Upper lobe of left lung (tissue), 6 donors: ENCODE measurements at places on chromosomes 7 and 10. TPM values are rescaled to one million over a fixed set of nuclear protein-coding genes. Genes with fewer than 3 reads are reported as not detected.

Gene MTERF1
- total RNA-seq: 7.9 TPM

DNA sequence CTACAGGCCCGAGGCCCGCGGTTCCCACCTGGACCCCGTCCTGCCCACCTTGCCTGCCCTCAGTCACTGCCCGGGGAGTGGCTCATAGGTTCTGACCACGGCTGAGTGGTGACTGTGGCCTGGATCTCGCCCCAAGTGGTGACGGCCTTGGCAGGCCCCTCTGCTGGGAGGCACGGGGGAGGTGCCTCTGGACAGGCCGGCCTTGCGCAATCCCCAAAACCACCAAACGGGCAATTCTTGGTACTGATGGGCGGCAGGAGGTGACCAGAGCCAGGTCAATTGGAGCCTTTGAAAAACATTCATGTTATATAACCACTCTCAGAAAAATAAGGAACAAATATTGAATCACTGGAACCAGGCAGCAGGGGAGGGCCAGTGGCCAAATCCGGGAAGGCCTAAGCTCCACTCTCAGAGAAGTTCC, 83.4 kb downstream of the PRKAG2 start:
- no peaks in the 10 kb centered on the region for H3K36me3 ChIP-seq
- no peaks in the 10 kb centered on the region for H3K27me3 ChIP-seq
- peaks cover 60% of the 10 kb centered on the region for H3K4me1 ChIP-seq
- peak overlapping the region; percentile 78 for H3K27ac ChIP-seq
- no peak overlapping the region for H3K4me3 ChIP-seq

- H3K27me3 ChIP-seq: no peaks in the 10 kb centered on the region
- DNase-seq: no peak
- H3K4me3 ChIP-seq: no peak overlapping the region
These were observed 14.6 kb downstream of the SND1 start for GRCh38 chr7:127666602-127667001.

Gene HMX2
- not detected for total RNA-seq

GRCh38 chr10:88582806-88583583, at the start of gene RNLS:
RNLS (minus strand) TSS chr10:88583318.
- no peaks in the 10 kb centered on the region for H3K27me3 ChIP-seq
- H3K27ac ChIP-seq: peak within 1 kb of the TSS; percentile 88
- H3K4me1 ChIP-seq: no peaks in the 10 kb centered on the region

GRCh38 chr7:154532771-154533170, 470.2 kb downstream of the PAXIP1 start:
- no peak overlapping the region for H3K4me3 ChIP-seq
- no peaks in the 10 kb centered on the region for H3K27me3 ChIP-seq
- no peaks in the 10 kb centered on the region for H3K36me3 ChIP-seq
- no peaks in the 10 kb centered on the region for H3K4me1 ChIP-seq
- no peak for DNase-seq

Gene SFRP5
- total RNA-seq: 3.9 TPM

DNA sequence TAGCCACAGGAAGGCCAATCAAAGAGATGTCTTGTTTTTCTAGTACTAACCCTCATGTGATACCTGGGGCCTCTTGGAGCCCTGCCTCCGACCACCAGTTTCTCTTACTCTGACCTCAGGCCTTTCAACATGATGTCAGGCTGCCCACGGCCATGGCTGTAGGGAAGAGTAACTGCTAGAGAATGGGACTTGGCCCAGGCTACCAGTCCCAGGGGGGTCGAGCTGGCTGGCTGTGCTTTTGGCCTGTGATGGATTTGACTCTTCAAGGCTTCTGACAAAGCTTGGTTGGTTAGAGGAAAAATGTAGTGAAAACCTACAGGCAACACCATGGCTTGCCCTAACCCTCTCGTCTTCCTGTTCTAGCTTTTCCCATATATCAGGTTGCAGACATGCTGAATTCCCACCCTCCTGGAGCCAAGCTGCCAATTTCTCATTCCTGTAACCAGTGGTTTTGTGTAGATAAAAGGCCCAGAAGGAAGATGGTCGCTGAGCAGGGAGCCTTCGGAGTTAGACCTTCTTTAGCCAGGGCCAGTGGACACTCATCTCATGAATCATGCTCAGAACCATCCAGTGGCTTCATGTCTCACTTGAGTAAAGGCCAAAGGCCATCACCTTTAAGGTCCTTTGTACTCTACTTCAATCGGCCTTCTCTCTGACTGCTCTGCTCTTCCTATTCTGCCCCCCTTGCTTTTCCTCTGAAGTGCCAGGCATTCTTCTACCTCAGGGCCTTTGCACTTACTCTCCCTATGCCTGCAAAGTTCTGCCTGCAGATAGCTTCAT, 19.7 kb downstream of the SUFU start:
- H3K4me3 ChIP-seq: no peak overlapping the region
- H3K36me3 ChIP-seq: no peaks in the 10 kb centered on the region

Gene DPYSL4
- total RNA-seq: not detected
